NCI-H1436 treated with DMSO at 0.1 percent for 48 hours (cell line): ENCODE measurements at places on chromosomes 6 and 20.

- DNase-seq = no peak
Observed at GRCh38 chr6:3835055-3835731, 14.0 kb upstream of the FAM50B start.

DNA sequence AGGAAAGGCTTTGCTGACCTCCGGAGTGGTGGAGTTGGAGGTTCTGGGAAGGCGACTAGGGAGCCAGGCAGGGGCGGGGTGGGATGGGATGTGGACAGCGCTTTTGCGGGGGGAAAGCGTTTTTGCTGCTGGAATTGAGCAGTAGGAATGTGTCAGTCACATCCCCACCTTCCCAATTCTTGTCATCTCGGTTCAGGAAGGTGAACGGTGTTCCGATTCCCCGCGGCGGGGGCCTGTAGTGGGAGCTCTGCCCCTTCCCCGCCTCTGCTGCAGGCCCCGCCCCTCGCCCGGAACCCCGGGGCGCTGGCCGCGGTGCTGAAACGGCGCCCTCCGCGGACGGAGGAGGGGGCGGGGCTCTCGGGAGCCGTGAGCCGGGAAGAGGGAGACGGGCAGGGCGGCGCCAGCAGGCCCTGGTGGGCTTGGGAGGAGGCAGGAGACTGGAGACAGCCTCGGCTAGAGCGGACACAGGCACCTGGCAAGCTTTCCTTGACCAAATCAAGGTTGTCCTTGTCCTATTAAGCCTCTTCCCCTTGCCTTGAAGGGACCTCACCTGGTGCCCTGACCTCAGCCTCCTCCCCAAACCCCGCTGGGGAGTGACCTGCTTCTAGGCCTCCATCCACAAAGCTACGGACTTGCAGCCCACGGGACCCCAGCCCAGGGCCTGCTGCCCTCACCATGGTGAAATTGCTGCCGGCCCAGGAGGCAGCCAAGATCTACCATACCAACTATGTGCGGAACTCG, at the start of gene LHFPL5:
Gene LHFPL5 (plus strand): TSS at position 357 of the 741 bp plus-strand sequence. CDS start 319 bp downstream, at position 676.
- DNase-seq = peak; percentile 9

- no peak for DNase-seq
Observed at GRCh38 chr6:42453654-42454427, 2.1 kb upstream of the TRERF1 start.

- DNase-seq = no peak
Observed at GRCh38 chr20:63327231-63327745, 33.9 kb downstream of the CHRNA4 start.

DNA sequence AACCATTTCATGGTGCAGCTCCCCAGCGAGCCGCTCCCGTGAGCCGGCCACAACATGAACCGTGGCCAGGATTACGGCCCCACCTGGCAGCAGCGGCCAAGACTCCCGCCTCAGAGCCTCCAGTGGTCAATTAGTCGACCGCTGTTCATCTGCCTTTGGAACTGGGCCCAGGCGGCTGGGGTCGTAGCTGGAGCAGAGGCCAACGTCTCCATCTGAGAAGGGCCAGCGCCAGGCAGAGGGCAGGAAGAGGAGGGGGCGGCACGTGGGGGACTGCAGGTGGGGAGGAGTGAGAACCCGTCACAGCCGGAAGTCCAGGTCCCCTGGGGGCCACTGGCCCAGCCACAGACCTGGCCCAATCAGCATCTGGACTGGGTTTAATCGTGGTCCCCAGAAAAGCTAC, 184.3 kb downstream of the TAF4 start:
- no peak for DNase-seq

- DNase-seq = no peak
Observed at GRCh38 chr6:32194825-32195651, 2.6 kb upstream of the GPSM3 start.

- no peak for DNase-seq
Observed at GRCh38 chr6:36033935-36034334, 6.3 kb downstream of the MAPK14 start.
